AML-193 (cell line): ENCODE measurements at places on chromosomes 2 and 18.

DNA sequence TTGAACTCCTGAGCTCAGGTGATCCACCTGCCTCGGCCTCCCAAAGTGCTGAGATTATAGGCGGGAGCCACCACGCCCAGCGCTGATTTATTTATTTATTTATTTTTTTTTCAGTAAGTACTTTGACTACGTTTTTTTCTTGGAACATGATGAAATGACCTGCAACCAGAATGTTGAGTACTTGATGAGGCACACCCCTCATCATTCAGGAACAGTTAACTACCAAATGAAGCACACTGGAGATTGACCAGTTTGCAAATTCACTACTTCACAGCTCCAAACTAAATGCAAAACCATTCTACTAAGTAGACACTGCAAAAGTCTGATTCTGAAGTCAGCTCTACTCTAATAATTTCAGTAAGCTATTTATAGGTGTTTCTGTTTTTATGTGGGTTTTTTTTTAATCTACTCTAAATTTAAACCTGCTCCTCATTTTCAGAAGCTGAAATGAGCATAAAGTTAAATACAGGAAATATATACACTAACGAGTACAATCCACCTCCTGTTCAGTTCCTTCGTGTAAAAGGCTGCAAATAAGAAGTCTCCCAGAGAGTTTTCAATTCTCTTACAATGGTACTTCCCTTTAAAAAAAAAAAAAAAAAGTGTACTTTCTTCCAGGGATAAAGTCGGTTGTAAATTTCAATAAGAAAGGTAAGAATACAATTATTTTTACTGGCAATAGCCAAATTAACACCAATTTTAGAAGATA is 1.4 kb downstream of the GFPT1 start:
- no peak for DNase-seq

DNA sequence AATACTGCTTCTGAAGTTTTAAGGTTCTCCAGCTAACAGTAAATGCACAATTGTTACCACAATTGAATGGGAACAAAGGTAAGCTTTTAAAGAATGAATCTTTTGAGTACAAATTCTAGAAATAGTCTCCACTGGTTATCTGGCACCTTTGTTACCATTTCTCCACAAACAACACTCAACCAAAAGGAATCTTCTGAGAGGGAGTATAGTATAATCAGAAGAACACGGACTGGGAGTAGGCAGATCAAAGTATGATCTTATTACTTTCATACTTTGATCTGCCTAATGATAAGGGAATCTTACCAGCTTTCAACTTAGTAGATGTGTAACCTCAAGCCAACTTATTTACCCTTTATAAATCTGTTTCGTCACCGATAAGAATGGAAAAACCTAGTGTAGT is 1.4 kb downstream of the CEP76 start:
- DNase-seq: no peak

DNA sequence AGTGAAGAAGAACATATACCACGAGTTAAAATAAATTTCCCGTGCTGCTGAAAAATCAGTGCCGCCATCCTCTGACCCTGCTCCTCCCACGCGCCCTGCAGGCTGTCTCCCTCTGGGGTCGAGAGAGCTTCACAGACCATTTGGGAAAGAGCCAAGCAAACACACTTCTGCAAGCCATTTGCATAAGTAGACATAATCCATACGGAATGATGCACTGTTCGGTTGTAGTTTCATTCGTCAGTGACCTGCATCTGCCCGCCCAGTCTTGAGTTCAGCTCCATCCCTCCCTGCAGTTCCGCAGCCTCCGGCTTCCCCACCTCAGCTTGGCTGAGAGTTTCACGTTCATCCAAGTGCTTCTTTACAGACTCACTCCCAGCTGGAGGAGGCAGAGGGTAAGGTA is 69.6 kb downstream of the TRAPPC12 start:
- no peak for DNase-seq

GRCh38 chr18:8469544-8470130 is 139.6 kb upstream of the RAB12 start:
- no peak for DNase-seq

DNA sequence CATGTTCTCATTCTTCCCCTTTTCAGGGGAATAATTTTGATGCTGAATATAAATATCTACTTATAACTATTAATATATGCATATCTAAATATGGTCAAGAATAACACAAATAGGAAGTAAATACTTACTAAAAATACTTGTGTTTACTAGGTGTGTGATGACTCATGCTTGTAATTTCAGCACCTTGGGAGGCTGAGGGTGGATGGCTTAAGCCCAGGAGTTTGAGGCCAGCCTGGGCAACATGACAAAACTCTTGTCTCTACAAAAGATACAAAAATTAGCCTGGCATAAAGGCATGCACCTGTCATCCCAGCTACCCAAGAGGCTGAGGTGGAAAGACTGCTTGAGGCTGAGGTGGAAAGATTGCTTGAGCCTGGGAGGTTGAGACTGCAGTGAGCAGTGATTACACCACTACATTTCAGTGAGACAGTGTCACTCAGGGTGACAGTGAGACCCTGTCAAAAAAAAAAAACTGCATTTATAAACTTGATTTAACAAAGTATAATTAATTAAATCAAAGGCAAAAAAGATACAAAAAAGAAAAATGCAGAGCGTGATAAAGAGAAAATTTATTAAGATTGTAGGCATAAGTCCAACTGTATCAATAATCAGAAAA is 703.1 kb upstream of the VRK2 start:
- DNase-seq: no peak

GRCh38 chr18:71707985-71708500 is 836.1 kb downstream of the CBLN2 start:
- no peak for DNase-seq

DNA sequence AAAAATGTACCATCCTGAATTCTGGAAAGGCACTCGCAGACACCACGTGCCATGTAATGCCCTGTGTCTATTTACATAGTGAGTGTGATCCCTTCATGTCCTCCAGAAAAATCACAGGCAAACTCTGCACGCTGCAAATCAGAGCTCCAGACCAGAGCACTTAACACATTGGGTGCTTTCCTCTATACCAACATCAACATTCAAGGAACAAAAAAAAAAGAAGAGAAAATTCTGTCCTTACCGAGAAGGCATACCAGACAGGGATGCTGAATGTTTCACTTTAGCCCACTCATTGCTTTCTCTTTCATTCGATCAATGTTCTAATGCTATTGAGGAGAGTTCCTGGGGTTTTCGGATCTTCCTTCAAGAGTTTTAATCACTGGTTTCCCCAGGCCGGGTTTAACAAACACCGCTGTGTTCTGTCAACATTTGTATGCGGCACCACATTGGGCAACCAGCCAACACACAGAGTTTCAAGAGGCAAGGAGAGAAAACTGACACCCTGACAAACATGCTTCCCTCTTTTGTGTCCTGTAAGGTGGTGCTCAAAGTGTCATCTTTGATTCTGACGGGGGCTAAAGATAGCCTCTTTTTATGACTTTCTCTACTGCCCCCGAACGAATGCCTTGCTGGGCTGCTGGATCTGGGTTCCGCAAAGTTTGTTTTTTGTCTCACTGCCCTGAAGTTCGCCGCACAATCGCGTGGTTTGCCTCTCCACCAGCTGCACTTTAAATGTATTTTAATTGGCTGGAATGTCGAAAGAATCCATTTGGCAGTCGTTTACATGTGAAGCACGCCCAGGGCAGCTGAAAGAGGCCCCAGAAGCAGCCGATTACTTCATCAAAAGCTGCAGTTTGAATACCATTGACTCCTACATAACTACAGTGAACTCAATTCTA is 106.4 kb upstream of the NCKAP5 start:
- no peak for DNase-seq

DNA sequence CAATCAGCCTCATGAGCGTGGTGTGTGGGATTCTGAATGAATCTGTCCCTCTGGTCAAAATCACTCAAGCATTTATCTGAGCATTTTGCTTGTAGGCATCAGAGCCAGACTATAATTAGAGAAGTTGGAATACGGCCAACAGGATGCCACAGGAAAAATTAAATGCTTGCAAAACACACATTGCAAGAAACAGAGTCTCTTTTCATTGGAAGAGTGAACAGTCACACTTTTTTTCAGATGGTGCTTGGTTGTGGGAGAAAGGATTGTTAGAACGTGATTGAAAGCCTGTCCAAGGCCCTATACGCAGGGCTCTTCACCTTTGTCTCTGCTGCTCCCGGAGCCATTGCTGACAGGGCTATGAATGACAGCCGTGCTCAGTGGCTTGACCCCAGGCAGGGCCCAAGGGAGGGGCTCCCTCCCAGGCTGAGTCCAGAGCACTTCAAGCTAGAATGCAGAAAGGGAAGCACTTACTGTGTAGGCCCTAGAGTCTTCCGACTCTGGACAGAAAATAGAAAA is 59.8 kb downstream of the SNTG2 start:
- DNase-seq: peak; percentile 3
